ENCODE measurements at places on chromosomes 13 and 19. TPM values are rescaled to one million over a fixed set of nuclear protein-coding genes. Genes with fewer than 3 reads are reported as not detected.

The CBLC gene
- not detected for total RNA-seq

The PPP1R13L gene
- total RNA-seq, result 33.5 TPM

The PCSK4 gene
- total RNA-seq, result 0.41 TPM

The UBE2L5 gene
- total RNA-seq, result not detected

The GJB6 gene
- total RNA-seq, result not detected

The NANOS3 gene
- 2.3 TPM for total RNA-seq
